Ovary (tissue), 10 donors: ENCODE measurements at places on chromosomes 16 and 17. TPM values are rescaled to one million over a fixed set of nuclear protein-coding genes. Genes with fewer than 3 reads are reported as not detected.

The CDK3 gene
- total RNA-seq = 1.3 TPM

The CAPNS2 gene
- 0.69 TPM for total RNA-seq

- H3K27me3 ChIP-seq = no peaks in the 10 kb centered on the region
- H3K27ac ChIP-seq = no peak overlapping the region
- H3K4me1 ChIP-seq = no peaks in the 10 kb centered on the region
- DNase-seq = no peak
- H3K4me3 ChIP-seq = no peak overlapping the region
These were observed 26.3 kb downstream of the CUEDC1 start for GRCh38 chr17:57928928-57929327.

The TAX1BP3 gene
- total RNA-seq = 139 TPM

The SRP68 gene
- 83.2 TPM for total RNA-seq

DNA sequence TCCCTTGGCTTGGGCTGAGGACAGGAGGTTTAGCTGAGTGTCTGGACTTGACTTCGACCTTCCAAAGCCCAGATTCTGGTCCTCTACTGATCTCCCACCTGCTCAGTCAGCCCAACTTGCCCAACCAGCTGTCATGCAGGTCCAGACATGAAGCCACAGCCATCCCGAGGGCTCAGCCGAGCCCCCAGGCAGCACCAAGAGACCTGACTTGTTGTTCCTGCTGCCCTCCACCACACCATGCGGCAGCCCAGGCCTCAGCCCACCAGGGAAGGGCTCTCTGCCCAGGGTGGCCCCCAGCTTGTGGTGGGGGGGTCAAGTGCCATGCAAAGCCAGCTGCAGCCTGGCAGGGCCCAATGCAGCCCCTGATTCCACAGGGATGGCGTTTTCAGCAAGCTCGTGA is 17.2 kb upstream of the CACNG4 start:
- H3K27ac ChIP-seq = no peak overlapping the region
- H3K4me3 ChIP-seq = no peak overlapping the region
- no peak for DNase-seq
- H3K4me1 ChIP-seq = no peaks in the 10 kb centered on the region
- no peaks in the 10 kb centered on the region for H3K36me3 ChIP-seq

GRCh38 chr17:33369876-33370275 is 76.8 kb upstream of the ASIC2 start:
- H3K27me3 ChIP-seq = no peaks in the 10 kb centered on the region
- H3K27ac ChIP-seq = no peak overlapping the region
- H3K4me3 ChIP-seq = no peak overlapping the region
- no peaks in the 10 kb centered on the region for H3K4me1 ChIP-seq
- no peaks in the 10 kb centered on the region for H3K36me3 ChIP-seq

The HNF1B gene
- total RNA-seq = 1.7 TPM

GRCh38 chr17:35879773-35880654 is at the start of gene CCL5:
Gene CCL5 (minus strand): TSS chr17:35880360.
- H3K4me1 ChIP-seq = no peaks in the 10 kb centered on the region
- no peak within 1 kb of the TSS for H3K4me3 ChIP-seq

- H3K4me1 ChIP-seq = no peaks in the 10 kb centered on the region
- H3K36me3 ChIP-seq = no peaks in the 10 kb centered on the region
- H3K4me3 ChIP-seq = no peak within 1 kb of the TSS
- no peaks in the 10 kb centered on the region for H3K27me3 ChIP-seq
- H3K27ac ChIP-seq = no peak within 1 kb of the TSS
These were observed at the start of gene CARD14 for GRCh38 chr17:80169784-80170500. Gene CARD14 (plus strand): TSS chr17:80170030. CDS start chr17:80181439, 11,409 bp downstream.
